T-helper 22 cell (primary cell): ENCODE measurements at places on chromosomes 4 and X.

DNA sequence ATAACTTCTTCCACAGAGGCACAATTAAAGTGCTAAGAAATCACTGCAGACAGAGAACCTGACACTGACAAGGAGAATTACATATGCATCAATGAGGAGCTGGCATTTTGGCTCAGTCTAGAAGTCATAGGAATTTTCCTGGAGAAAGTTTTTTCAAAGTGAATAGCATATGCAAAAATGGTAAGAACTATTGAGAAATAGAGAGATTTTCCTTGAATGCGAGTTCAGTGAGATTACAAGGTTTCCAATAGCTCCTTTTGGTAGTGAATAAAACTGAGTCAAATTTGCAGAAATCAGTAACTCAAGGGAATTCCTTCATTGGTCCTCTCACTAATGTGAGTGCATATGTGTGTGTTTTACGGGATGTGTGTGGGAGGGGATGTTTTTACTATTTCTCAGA lies 557.5 kb downstream of the PPARGC1A start:
- DNase-seq = no peak

DNA sequence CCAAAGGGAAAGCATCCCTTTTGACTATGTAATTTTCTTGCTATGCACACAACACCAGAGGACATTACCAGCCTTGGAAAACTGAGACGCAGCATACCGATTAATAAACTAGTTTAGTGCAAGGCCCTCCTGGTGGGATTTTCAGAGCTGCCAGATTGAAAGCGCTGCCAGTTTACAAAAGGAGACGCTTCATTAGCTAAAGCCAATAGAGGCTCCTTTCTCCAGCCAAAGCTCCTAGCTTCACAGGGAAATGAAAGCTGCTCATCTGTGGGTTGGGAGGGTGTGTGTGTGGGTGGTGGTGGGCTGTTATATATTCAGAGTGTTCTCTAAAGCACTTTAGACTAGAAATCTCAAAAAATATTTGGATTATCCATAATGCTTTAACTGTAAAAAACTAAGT lies 32.4 kb downstream of the SPANXN4 start:
- DNase-seq = no peak

DNA sequence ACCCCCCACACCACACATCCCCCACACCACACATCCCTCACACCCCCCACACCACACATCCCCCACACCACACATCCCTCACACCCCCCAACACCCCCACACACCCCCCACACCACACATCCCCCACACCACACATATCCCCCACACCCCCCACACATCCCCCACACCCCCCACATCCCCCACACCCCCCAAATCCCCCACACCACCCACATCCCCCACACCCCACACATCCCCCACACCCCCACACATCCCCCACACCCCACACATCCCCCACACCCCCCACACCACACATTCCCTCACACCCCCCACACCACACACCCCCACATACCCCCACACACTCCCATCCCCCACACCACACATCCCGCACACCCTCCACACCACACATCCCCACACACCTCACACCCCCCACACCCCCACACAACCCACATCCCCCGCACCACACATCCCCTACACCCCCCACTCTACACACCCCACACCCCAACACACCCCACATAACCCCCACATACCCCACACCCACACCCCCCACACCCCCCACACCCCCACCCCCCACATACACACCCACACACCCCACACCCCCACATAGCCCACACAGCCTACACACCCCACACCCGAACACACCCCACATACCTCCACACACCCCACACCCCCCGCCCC lies 172.9 kb downstream of the DCLK2 start:
- DNase-seq = no peak

- no peak for DNase-seq
Observed at GRCh38 chr4:85910985-85911384, 436.0 kb downstream of the ARHGAP24 start.

- DNase-seq = no peak
Observed at GRCh38 chr4:118849867-118850487, 14.1 kb upstream of the SEC24D start.

GRCh38 chr4:140743194-140743931 lies 12.8 kb downstream of the TBC1D9 start:
- no peak for DNase-seq

DNA sequence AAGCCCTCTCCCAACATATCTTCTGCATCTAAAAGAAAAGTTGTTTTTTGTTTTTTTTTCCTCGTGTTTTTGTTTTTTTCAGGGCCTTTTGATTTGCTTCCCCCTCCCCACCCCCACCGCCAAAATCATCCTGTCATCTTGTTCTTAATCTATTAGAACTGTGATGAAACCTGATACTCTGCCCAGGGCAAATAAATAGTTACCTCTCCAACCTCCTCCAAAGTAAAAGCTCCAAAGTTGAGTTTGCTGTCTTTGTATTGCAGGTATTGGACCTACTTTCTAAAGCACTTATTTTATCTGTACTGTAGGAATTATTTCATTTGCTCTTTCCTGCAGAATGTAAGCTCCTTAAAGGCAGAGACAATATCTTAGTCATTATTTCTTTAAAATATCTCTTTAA lies 172.9 kb downstream of the SOWAHB start:
- no peak for DNase-seq
